Stimulated activated CD8-positive, alpha-beta memory T cell treated with anti-CD3 and anti-CD28 coated beads, Interleukin-7, amount 100 ng/mL, for 1 hour (primary cell): ENCODE measurements at places on chromosomes 2 and 18.

- no peak for DNase-seq
Measured at GRCh38 chr2:215784371-215784783, 229.0 kb downstream of the MREG start.

DNA sequence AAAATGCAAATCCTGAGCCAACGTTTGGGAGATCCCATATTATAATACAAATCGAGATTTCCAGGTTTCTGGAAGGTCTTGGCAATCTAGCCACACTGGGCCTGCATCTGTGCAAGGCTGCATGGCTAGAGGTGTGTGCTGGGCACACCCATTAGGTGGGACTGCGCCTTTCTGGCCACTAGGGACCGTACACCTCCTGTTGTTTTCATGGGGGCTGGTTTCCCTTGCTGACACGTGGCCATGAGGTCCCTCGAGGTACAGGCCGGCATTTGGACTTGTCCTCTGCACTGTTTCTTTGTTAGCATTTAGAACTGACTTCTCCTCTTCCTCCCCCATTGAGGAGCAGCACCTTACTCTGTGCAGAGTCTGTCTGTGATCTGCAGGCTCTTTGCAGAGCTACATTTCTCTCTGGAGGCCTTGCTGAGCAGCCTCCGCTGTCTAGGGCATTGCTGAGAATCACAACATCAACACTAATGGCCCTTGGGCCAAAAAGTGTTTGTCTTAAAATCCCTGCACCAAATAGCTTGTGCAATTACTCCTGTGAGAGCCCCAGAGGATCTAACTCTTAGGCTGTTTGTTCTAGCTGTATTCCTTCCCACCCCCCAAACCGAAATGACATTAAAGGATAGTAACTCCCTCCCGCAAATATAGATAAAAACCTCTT lies 131.2 kb downstream of the NEDD4L start:
- no peak for DNase-seq

DNA sequence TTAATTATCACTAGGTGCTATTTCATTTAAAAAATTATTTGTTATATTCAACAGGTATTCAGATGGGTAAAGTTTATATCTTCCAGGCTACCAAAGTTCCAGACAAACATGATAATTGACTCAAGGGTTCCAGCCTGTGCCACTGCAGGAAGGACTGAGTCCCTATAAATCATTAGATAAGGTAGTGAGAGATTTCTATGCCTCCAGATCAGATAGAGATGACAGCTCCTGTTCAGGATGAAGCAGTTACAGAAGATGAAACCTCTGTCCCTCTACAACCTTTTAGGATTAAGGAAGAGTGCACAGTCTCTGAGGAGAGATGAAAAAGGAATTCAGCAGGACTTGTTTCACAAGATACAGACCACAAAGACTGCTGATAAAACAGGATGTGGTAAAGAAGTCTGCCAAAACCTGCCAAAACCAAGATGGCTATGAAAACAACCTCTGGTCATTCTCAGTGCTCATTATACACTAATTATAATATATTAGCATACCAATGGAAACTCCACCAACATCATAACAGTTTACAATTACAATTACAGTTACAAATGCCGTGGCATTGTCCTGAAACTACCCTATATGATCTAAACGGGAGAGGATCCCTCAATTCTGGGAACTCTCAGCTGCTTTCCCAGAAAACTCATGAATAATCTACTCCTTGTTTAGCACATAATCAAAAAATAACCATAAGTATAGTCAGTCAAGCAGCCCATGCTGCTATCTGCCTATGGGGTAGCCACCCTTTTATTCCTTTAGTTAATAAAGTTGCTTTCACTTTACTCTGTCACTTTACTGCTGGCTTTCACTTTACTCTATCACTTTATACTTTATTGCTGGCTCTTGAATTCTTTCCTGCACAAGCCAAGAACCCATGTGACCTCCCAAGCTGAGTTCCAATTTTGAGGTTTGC lies 288.5 kb downstream of the PDE11A start:
- DNase-seq = no peak

DNA sequence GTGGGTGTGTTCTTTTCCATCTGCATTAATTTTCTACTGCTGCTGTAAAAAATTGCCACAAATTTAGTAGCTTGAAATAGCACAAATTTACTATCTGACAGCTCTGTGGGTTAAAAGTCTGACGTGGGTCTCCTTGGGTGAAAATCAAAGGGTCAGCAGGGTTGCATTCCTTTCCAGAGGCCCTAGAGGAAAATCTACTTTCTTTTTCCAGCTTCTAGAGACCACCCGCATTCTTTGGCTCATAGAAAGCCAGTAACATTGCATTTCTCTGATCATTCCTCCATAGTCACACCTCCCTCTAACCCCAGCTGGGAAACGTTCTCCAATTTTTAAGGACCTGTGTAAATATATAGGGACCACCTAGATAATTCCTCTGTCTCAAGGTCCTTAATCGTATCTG lies 128.8 kb downstream of the ATL2 start:
- DNase-seq = no peak

- DNase-seq = no peak
Measured at GRCh38 chr2:224308272-224308911, 93.5 kb downstream of the FAM124B start.

DNA sequence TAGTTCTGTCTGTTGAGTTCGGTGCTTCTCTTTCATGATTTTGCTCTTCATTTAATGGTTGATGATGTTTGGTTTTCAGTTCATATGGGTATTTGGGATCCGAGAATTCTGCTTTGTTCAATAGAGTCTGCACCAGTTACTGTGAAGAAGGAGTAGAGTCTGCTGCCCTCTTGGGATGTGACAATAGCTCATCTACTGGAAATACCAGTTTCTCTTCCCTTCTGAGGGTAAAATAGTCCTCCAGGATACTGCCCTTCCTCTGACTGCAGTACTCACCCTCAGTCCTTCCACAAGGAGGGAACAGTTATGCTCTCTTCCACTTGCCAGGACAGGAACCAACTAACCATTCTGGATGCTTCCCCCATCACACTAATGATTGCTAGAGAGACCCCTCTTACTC lies 12.5 kb upstream of the TNFAIP6 start:
- no peak for DNase-seq

GRCh38 chr18:80074697-80075096 lies 34.4 kb upstream of the ADNP2 start:
- no peak for DNase-seq

DNA sequence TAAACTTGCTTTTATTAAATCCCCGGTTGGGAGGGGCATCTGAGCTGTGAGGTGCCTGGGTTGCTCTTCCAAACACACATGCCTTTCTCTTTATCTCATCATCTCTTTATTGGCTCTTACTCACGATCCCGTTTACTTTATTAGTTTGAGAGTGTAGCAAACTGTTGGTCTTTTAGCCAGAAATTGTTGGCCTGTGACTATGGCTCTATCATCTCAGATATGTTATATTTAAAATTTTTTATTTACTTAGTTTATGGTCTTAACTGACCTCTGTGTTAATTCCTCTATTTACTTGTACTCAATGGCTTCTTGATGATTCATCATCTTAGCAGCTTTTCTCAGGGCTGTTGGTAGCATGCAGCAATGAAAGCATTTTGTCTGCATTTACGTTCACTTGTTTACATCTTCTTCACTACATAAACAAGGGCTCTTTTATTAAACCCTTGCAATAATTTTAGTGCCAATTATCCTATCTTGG lies 408.4 kb downstream of the HRH4 start:
- DNase-seq = no peak

DNA sequence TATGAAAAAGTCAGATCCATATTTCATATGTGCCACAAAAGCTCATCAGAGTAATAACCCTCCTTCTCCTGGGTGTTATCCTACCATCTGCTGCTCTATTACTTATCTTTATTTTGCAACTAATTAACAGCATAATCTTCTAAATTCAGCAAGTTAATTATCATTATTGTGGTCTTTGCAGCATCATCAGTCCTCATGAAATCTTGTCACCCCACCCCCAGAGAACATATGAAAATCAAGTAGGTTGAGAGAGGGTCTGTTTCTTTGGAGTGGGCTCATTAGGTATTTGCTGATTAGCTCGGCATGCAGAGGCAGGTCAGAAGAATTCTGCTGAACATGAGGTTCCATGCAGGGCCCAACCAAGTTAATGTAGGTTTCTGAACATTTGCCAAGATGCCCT lies 64.8 kb downstream of the ATF2 start:
- DNase-seq = no peak

DNA sequence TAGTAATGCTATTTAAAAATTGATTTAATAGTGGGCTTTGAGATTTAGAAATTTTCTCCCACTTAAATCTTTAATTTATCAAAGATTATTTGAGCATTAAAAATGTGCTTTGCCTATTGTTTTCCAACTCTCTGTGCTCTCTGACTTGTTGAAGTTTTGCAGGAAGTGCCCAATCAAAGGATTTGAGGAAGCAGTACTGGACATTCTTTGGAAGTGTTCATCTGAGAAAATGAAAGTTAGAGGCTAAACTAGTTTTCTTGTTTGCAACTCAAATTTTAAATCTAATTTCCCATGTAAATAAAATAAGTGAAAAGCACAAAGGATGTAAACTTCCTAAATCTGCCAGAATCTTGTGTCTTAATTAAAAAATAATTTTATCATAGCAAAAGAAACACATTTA lies 89.1 kb downstream of the CAMKMT start:
- no peak for DNase-seq

DNA sequence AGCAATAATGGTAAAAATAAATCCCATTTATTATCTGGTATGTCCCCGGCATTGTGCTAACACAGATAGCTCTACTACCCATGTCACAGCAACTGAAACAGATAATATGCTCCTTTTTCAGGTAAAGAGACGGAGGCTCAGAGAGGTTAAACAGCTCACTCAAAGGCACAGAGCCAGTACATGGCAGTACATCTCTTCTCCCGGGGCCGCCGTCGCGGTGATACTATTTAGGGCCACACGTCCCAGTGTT lies 693 bp upstream of the PDK1 start:
- DNase-seq = no peak

- no peak for DNase-seq
Measured at GRCh38 chr2:2849464-2850217, 518.6 kb upstream of the MYT1L start.

GRCh38 chr2:138763971-138764370 lies 16.2 kb downstream of the NXPH2 start:
- no peak for DNase-seq

DNA sequence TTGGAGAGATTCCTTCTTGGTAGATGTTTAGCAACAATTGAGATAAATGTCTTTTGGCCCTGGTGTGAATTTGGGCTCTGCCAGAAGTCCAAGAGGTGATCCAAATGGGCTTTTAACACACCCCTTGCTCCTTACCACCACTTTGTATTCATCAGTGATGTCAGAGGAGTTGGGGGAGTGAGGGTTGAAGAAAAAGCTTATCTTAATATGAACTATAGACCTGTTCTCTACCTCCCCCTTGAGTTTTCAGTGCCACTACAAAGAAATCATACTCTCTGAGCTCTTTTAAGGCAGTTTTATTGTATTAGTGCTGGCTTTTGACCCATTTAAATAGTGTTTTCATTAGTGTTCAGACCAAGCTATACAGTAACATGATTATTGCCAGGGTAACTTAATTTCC lies 229.1 kb downstream of the PHLPP1 start:
- DNase-seq = no peak

DNA sequence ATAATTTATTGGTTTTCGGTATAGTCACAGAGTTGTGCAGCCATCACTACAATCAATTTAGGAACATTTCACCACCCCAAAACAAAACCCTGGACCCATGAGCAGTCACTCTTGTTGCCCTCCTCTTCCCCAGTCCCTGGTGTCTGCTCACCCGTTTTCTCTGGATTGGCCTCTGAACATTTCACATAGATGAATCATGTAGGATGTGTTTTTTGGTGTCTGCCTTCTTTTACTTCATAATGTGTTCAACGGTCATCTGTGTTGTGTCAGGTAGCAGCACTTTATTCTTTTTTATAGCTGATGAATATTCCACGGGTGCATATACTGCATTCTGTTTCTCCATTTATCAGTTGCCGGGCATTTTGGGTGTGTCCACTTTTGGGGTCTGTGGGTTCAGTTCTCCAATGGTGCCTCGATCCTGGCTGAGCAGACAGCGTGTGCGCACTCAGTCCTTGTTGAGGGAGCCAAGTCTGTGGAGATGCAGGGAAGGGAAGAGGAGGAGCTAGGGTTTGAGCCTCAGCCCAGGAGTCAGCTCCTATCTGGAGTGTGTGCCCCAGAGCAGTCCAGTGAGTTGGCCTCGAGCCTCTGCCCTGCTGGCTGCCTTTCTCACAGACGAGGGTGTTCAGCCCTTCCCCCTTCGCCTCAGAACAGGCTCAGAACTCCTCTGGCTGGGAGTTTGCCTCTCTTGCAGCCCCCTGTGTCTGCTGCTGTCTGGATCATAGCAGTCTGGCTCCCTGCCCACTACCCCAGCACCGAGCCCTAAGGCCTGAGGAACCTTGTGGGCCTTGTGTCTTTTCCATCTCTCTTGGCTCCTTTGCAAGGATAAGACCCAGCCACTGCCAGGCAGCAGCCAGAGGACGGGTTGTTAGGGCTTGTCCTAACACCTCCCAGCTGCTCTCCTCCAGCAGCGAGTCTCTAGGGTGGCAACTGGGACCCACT lies 18.0 kb downstream of the C2orf74 start:
- no peak for DNase-seq

GRCh38 chr18:74420926-74421325 lies 36.2 kb downstream of the DIPK1C start:
- DNase-seq = no peak

DNA sequence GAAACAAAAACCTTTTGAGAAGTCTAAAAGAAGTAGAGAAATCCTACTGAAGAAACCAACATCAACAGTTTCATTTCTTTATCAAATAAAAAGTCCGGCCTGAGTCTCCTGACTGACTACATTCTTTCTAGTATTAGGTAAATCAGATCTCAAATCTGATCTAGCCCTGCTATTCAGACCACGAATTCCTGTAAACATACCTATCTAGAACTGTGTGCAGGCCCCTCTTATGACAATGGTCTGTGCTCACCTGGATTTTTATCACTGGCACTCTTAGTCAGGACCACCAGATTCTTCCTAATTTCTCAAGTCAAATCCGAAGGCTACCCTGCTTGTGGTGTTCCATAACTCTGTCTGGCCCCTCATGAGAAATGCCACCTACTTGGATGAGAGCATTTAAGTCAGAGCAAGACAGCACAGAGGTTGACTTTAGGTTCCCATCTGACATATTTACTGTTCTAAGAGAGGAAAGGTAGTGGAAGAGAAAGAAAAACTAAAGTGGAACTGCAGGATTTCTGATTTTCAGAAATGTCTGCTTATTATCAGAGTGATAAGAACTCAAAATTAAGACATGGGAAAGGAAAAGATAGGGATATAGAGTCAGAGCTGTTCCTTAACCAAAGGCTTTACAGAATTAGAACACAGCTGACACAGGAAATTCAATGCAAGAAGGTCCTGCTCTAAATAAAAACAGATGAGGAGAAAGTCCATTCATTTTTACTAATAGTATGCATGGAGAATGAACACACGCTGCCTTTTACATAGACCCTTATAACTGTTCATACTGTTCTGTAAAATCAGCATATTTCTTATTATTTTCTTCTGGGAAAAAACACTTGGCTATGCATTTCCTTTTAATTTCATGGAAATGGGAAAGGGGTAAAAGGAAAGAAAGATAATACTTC lies 56.5 kb downstream of the SLC8A1 start:
- no peak for DNase-seq

DNA sequence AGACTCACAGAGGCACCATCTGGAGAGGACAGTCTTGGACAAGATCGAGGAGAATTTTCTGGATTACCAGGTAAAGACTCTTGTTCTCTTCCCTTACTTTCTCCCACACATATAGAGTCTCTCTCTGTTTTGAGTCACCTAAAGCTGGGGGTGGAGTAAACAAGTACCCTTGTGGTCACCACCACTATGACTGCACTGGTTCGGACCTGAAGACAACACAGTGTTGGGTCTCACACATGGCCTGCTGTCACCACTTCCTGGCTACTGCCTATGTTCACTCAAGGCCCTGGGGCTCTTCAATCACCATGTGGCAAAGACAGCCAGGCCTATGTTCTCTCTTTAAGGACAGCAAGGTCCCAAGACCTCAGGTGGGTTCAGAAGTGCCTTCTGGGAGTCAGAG lies 253.3 kb upstream of the VRK2 start:
- DNase-seq = no peak
